ENCODE measurements at places on chromosomes 4 and X. TPM values are rescaled to one million over a fixed set of nuclear protein-coding genes. Genes with fewer than 3 reads are reported as not detected.

The CFAP99 gene
- 0.82 TPM for total RNA-seq

The SLITRK4 gene
- total RNA-seq = 0.32 TPM

The NUDT10 gene
- total RNA-seq = 1.3 TPM

The APELA gene
- not detected for total RNA-seq

DNA sequence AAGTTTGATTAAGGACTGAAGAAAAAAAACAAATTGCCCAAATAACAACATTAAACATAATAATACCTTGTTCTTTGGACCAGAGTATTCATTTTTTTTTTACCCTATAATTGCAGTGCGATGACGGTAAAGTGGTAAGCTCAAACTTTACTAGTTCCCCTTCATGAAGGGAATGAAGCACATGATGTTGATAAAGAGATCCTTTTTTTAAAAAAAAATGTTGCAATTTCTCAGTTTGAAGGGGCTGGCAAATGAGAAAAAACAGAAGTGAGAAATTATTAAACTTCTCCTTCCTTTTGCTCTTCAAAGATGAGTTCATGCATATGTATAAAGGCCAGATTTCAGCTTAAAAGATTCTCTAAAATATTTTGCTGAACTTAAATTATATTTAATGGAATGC lies 231.7 kb downstream of the C4orf33 start:
- DNase-seq = no peak
- H3K36me3 ChIP-seq = no peaks in the 10 kb centered on the region
- H3K27me3 ChIP-seq = no peaks in the 10 kb centered on the region
- H3K4me3 ChIP-seq = no peak overlapping the region

- no peaks in the 10 kb centered on the region for H3K27me3 ChIP-seq
- H3K27ac ChIP-seq = no peak overlapping the region
- DNase-seq = no peak
- H3K4me3 ChIP-seq = no peak overlapping the region
- no peaks in the 10 kb centered on the region for H3K4me1 ChIP-seq
- H3K36me3 ChIP-seq = no peaks in the 10 kb centered on the region
These were observed 812.3 kb upstream of the FRG1 start for GRCh38 chr4:189128341-189128740.

- DNase-seq = no peak
- H3K36me3 ChIP-seq = no peaks in the 10 kb centered on the region
- H3K4me3 ChIP-seq = no peak overlapping the region
- H3K27ac ChIP-seq = no peak overlapping the region
- no peaks in the 10 kb centered on the region for H3K27me3 ChIP-seq
These were observed 183.4 kb upstream of the FAM241A start for GRCh38 chr4:111961809-111962208.

- no peak for DNase-seq
- no peak overlapping the region for H3K4me3 ChIP-seq
- H3K27ac ChIP-seq = no peak overlapping the region
- no peaks in the 10 kb centered on the region for H3K27me3 ChIP-seq
These were observed 19.7 kb upstream of the AMELX start for GRCh38 chrX:11273544-11273943.

- H3K4me3 ChIP-seq = no peak overlapping the region
- H3K27ac ChIP-seq = no peak overlapping the region
These were observed 222.6 kb downstream of the SPIN4 start for GRCh38 chrX:63128509-63128908.

DNA sequence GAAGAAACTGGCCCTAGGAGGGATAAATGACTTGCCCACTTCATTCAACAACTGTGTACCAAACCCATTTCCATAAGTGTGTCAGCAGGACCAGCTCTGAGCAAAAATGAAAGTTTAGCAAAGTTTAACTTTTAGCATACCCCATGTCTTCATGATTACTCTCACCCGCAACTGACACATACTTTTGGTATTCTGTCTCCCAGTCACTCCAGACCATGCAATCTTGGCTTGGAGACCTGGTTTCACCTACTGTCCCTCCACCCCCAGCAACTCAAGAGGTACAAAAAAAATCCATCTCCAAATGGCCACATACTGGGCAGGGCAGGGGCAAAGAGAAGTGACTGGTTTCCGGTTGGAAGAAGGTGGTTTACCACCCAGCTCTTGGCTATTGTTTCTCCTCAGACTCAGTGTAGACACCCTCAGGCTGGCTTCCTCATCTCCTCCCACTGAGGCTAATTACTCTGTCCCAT lies 79.8 kb downstream of the RLIM start:
- no peaks in the 10 kb centered on the region for H3K4me1 ChIP-seq
- H3K27ac ChIP-seq = peak overlapping the region; percentile 90
- no peaks in the 10 kb centered on the region for H3K27me3 ChIP-seq

GRCh38 chrX:56974408-56974807 lies 20.9 kb downstream of the SPIN3 start:
- H3K4me1 ChIP-seq = no peaks in the 10 kb centered on the region
- DNase-seq = no peak
- no peaks in the 10 kb centered on the region for H3K36me3 ChIP-seq
